Fibroblast of the aortic adventitia (primary cell): ENCODE measurements at places on chromosomes 3 and 15. TPM values are rescaled to one million over a fixed set of nuclear protein-coding genes. Genes with fewer than 3 reads are reported as not detected.

The INSYN1 gene
- 1.2 and 5.5 TPM in 2 replicates for total RNA-seq

The SOX2 gene
- total RNA-seq: not detected in 2 replicates

DNA sequence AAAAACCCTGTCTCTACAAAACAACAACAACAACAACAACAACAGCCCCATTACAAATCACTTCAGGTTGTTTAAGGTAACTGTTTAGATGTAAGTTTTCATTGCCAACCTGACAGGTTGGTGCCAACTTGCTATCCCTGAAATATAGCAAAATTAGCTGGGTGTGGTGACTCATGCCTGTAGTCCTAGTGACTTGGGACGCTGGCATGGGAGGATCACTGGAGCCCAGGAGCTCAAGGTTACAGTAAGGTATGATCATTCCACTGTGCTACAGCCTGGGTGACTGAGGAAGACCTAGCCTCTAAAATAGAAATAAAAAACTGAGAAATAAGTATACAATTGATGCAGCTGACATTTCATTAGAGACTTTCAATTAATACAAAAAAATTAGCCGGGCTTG, 36.0 kb upstream of the CDAN1 start:
- DNase-seq: no peak

- DNase-seq: no peak
Observed at GRCh38 chr3:32815841-32816438, 1.9 kb upstream of the TRIM71 start.

DNA sequence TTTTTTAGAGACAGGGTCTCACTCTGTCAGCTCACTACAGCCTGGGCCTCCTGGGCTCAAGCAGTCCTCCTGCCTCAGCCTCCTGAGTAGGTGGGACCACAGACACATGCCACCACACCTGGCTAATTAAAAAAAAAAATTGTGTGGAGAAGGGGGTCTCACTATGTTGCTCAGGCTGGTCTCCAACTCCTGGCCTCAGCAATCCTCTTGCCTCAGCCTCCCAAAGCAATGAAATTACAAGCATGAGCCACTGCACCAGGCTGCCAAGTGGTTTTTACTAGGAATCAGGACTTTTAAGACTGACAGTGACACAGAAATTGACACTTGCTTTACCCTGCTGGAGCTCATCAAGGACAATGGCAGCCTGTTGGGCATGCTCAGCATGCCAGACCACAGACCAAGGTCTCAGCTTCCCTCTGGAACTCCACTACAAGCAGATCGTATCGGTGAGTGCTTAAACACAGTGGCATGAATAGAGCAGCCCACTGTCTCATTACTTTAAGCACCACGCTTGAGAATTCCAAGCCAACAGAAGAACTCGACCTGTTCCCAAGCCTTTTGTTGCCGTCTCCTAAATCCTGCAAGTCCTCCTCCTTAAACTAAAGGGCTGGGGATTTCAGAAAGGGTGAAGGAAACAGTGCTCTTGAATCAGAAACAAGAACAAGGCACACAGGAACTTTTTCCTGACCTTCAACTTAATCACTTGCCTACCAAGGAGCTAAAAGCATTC, 41.4 kb downstream of the EOMES start:
- DNase-seq: no peak

The CDHR4 gene
- total RNA-seq: 0.09 TPM in 1 of 2 replicates, not detected in the other

DNA sequence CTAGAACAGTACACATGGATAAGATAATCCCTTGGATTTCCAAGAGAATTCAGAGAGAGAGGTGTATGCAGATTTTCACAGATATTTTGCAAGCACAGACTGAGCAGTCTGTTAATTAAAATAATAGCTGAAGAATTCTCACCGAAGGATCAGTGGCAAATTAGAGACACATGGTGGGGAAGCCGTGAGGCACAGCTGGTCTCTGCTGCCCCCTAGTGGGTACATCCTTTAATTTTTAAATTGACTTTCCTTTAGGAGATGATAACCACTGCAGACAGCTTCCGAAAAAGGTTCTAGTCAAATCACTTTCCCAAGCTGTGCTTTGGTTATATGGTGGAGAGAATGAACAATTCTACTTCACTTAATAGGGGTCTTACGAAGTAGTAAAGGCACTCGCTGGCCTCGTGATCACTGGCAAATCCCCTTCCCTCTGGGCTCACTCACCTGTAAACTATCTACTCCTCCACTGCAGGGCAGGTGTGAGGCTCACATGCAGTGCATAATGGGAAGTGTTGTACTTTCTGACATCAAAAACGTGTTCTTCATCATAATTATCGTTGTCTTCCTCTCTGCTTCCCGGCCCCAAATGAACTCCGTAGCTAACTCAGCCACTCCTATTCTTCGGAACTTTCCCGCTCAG, 19.5 kb downstream of the MESD start:
- peak; percentile 78 for DNase-seq

The SPINK8 gene
- total RNA-seq: not detected in 2 replicates

The HCLS1 gene
- total RNA-seq: 2.7 and 7.5 TPM in 2 replicates

DNA sequence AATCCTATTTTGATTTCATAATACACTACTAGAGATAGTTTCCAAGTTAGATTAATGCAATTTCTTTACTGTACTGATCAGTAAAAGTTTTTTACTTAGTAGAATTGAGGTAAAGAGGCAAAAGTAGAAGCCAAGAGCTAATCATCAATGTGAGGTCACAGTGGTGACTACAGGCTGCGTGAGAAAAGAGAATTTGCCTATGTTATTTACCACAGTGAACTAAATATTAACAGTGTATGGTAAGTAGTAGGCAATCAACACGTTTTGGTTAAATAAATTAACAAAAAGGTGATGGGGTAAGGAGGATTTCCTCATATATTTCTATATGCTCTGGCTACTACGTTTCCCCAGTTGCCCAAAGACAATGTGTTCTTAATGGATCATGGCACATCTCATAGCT, 202.2 kb upstream of the CMC1 start:
- DNase-seq: no peak

DNA sequence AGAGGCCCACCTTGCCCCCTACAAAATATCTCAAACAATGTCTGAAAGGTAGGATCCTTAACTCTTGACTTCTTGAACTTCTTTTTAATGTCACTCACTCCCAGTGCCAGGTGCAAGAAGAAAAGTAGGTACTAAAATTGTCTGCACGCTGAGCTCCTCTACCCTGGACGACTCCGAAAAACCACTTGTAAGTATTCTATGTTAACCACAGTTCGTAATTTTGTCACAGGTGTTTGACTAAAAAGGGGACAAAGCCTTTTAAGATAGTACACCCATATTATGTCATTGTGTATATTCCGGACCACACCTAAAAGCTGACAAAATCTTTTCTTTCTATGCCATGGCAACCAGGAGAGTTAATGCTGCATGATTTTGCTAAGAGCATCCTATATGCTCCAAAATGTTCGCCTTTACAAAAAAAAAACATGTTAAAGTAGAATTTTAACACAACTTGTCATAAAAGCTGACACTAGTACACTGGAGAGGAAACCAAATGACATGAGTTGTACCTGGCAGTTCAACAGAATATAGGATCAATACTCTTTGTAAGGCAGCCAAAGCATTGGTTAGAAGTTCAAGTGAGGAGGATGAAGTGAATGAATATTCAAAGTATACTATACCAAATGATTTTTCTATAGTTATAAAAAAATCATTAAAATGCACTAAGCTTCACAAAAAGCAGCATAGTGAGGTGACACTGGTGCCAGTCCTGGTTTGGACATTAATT, 210.5 kb downstream of the FOXP1 start:
- DNase-seq: no peak
